ENCODE measurements at places on chromosomes 5 and 9.

GRCh38 chr9:135770203-135770535 lies 68.2 kb downstream of the KCNT1 start:
- no peaks in the 10 kb centered on the region for H3K4me1 ChIP-seq
- no peak overlapping the region for H3K4me3 ChIP-seq
- H3K27ac ChIP-seq: no peak overlapping the region
- no peaks in the 10 kb centered on the region for H3K27me3 ChIP-seq
- H3K36me3 ChIP-seq: no peaks in the 10 kb centered on the region

- H3K27me3 ChIP-seq: no peaks in the 10 kb centered on the region
- no peak overlapping the region for H3K4me3 ChIP-seq
- H3K27ac ChIP-seq: no peak overlapping the region
- H3K4me1 ChIP-seq: no peaks in the 10 kb centered on the region
- H3K36me3 ChIP-seq: no peaks in the 10 kb centered on the region
- DNase-seq: no peak
These were observed 42.7 kb downstream of the CAMK2A start for GRCh38 chr5:150246835-150247234.

DNA sequence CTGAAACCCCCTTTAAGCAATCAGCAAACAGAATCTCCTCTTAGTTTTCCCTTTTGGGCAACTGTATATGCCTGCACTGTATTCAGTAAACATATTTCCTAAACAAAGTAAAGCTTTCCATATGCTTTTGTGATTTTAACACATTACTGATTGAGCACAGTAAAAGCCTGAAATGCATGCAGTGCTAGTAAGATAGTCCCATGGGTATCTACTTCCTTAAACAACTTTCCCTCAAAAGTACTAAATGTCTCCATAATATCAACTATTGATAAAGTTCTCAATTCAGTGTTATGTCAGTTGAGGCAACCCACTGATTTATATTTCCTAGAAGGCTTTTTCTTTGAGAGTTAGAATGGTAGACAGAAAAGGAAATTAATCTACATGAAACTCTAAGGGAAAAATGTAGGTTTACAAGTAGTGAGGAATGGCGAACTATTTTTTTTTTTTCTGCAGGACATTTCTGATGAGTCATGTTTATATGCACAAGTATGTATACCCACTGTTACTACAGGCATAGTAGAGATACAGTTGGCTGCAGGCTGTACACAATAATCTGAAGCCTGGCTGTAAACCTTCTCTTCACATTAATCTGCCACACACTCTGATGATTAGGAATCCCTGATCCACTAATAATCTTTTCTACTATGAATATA lies 31.2 kb upstream of the CEP120 start:
- no peak overlapping the region for H3K4me3 ChIP-seq
- no peak for DNase-seq
- no peaks in the 10 kb centered on the region for H3K36me3 ChIP-seq
- H3K4me1 ChIP-seq: no peaks in the 10 kb centered on the region

DNA sequence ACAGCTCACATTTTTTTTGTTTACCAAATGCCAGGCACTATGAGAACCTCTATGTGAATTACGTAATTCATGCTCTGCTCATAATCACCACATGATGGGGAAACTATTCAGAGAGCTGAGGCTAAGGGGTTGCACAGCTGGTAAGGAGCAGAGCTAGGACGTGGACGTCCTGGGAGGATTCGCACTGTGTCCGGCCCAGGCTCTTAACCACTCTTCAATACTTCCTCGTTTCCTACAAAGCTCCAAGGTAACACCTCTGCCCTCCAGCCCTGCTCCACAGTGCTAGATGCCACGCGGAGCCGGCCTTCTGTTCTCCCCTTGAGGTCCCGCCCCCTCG lies 8.7 kb downstream of the PHF19 start:
- no peak for DNase-seq
- H3K4me1 ChIP-seq: peaks cover 37% of the 10 kb centered on the region
- no peaks in the 10 kb centered on the region for H3K27me3 ChIP-seq
- H3K27ac ChIP-seq: peak overlapping the region; percentile 72

DNA sequence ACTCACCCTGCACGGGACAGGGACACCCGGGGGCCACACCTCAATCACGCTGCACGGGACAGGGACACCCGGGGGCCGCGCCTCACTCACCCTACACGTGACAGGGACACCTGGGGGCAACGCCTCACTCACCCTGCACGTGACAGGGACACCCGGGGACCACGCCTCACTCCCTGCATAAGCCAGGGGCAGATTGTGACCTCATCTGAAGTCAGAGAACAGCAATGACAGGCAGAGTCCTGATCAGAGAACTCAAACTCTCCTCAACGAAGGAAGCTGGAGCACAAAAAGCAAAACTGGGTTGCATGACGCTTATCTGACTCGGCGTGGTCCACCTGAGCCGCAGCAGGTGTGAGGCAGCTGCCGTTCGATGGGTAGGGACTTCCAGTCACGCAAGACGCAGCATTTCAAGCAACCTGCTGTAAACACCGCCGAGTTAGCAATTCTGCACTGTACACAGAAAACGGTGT lies 3.2 kb downstream of the TERT start:
- H3K27ac ChIP-seq: no peak overlapping the region
- DNase-seq: no peak
- no peaks in the 10 kb centered on the region for H3K36me3 ChIP-seq

DNA sequence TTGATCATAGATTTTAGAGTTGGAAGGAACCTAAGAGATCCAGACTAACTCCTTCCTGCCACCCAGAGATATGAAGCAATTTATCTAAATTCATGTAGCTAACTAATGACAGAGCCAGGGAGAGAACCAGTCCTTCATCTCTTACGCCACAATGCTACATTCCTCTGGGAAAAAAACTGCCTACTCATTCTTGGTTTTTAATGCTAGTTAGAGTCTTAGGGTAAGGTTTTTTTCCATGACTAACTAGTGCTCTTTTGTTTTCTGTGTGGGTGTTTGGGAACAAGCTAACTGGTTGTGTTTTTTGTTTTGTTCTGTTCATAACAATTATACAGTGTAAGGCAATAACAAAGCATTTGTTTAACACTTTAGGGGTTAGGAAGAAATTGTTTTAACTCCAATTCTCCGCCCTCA lies 52.4 kb downstream of the SLC44A1 start:
- no peaks in the 10 kb centered on the region for H3K4me1 ChIP-seq
- no peaks in the 10 kb centered on the region for H3K27me3 ChIP-seq
- no peak overlapping the region for H3K27ac ChIP-seq
- H3K4me3 ChIP-seq: no peak overlapping the region
- DNase-seq: no peak
- H3K36me3 ChIP-seq: peaks cover 9% of the 10 kb centered on the region

DNA sequence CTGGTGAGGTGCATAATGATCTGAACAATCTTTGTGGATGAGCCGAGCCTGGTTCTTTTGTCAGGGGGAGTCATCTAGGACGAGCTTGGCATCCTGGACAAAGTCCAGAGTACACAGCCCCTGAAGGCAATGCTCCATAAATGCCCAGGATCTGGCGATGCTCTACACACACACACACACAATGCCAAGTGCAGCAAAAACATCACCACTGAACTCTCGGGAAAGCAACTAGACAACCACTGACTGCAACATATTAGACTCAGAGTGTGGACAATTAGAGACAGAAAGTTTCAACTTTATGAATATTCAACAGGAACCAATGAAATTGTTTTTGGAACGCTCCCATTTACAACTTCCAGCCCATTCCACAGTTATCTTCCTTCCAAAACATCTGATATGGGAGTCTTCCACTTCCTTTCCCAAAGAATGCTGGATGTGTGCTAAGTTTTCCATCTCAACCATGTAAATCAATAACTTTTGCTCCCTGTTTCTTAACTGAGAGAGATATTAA lies 227.6 kb upstream of the ANKRD55 start:
- H3K36me3 ChIP-seq: no peaks in the 10 kb centered on the region
- no peaks in the 10 kb centered on the region for H3K4me1 ChIP-seq
- H3K27me3 ChIP-seq: no peaks in the 10 kb centered on the region
- H3K27ac ChIP-seq: no peak overlapping the region
- no peak for DNase-seq
- no peak overlapping the region for H3K4me3 ChIP-seq

GRCh38 chr9:97348871-97349270 lies 41.4 kb downstream of the CCDC180 start:
- H3K27ac ChIP-seq: no peak overlapping the region
- no peaks in the 10 kb centered on the region for H3K4me1 ChIP-seq
- no peaks in the 10 kb centered on the region for H3K27me3 ChIP-seq

DNA sequence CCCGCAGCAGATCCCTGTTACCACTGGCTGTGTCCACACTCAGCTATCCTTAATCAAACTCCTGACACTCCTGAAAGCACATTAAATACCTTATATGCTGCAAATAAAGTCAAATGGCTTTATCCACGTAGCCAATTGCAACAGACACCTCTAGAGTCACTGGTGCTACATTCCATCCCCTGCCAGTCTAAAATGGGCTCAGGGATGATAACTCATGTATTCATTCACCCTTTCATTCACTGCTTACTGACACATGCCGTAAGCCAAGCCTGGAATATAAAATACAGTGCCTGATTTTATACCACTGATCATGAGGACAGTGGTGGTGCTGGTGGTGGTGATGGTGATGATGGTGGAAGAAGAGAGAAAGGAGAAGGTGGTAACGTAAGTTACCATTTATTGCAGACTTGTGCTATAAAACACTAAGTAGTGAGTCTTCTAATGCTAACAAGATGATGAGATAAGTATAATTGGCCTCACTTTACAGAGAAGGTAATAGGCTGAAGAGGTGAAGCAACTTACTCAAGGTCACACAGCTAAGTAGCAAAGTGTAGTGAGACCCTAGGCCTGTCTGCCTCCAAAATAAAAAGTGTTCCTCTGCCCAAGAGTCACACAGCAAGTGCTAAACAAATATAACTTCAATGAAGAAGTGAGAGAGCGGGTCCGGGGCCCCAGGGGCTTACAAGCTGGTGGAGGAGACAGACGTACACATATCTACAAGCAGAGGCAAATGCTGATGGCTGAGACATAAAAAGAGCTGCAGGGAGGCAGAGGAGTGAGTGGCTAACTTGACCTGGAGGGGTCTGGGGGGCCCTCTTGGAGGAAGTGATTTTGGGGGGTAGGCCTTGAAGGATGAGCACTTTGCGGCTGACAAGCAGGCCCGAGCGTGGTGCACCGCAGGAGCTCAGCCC lies 1.2 kb downstream of the TTLL11 start:
- peak overlapping the region; percentile 69 for H3K4me3 ChIP-seq
- peaks cover 40% of the 10 kb centered on the region for H3K4me1 ChIP-seq
- no peaks in the 10 kb centered on the region for H3K36me3 ChIP-seq
- H3K27ac ChIP-seq: no peak overlapping the region
- no peaks in the 10 kb centered on the region for H3K27me3 ChIP-seq

- no peaks in the 10 kb centered on the region for H3K36me3 ChIP-seq
- H3K4me1 ChIP-seq: no peaks in the 10 kb centered on the region
These were observed 267.2 kb downstream of the RAB3C start for GRCh38 chr5:58849921-58850667.

DNA sequence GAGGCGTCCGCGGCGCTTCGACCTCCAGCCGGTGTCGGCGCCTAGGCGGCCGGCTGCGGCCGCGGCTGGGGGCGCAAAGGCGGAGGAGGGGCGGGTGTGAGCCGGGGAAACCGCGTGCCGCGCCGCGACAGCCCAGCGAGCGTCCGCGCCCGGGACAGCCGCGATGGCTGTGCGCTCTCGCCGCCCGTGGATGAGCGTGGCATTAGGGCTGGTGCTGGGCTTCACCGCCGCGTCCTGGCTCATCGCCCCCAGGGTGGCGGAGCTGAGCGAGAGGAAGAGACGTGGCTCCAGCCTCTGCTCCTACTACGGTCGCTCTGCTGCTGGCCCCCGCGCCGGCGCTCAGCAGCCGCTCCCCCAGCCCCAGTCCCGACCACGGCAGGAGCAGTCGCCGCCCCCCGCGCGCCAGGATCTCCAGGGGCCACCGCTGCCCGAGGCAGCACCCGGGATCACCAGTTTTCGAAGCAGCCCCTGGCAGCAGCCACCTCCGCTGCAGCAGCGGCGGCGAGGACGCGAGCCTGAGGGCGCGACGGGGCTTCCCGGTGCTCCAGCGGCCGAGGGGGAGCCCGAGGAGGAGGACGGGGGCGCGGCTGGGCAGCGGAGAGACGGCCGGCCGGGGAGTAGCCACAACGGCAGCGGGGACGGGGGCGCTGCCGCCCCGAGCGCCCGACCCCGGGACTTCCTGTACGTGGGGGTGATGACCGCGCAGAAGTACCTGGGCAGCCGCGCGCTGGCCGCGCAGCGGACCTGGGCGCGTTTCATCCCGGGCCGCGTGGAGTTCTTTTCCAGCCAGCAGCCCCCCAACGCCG lies 605 bp downstream of the CHSY3 start:
- peaks cover 13% of the 10 kb centered on the region for H3K4me1 ChIP-seq
- H3K4me3 ChIP-seq: no peak overlapping the region
- no peaks in the 10 kb centered on the region for H3K36me3 ChIP-seq
- no peak overlapping the region for H3K27ac ChIP-seq
- no peak for DNase-seq

- H3K4me1 ChIP-seq: no peaks in the 10 kb centered on the region
- peaks cover 75% of the 10 kb centered on the region for H3K36me3 ChIP-seq
- H3K27me3 ChIP-seq: no peaks in the 10 kb centered on the region
These were observed 15.0 kb downstream of the FBXO38 start for GRCh38 chr5:148398698-148399121.

- peaks cover 4% of the 10 kb centered on the region for H3K4me1 ChIP-seq
- no peak overlapping the region for H3K27ac ChIP-seq
- H3K27me3 ChIP-seq: no peaks in the 10 kb centered on the region
- no peak for DNase-seq
- no peak overlapping the region for H3K4me3 ChIP-seq
- peaks cover 75% of the 10 kb centered on the region for H3K36me3 ChIP-seq
These were observed 142.9 kb downstream of the CDK5RAP2 start for GRCh38 chr9:120436983-120437475.

DNA sequence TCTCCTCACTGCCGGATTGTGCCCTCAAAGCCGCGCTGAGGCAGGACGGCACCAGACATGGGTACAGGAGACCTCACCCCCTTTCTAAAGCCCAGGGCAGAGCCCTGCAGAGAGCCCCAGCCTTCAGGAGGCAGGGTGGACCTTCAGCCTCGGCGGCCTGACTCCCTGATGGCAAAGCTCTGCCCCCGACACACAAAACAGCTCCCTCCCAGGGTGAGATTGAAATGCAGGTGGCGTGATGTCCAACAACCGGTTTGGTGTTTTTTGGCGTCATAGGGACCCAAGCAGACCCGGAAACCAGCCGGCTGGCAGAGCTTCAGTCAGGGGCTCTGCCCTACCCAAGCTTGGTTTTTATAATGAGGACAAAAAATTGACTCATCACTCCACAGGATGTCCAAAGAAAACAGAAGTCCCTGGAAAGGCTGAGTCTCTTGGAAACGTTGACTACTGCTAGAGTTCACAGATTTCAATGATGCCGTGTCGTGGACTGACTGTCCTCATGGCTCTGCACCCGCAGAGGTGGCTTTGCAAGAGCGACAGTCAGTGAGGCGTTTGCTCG lies 275.2 kb upstream of the IRX1 start:
- DNase-seq: no peak
- H3K27ac ChIP-seq: no peak overlapping the region
- no peaks in the 10 kb centered on the region for H3K27me3 ChIP-seq
- no peaks in the 10 kb centered on the region for H3K4me1 ChIP-seq
- no peaks in the 10 kb centered on the region for H3K36me3 ChIP-seq
- H3K4me3 ChIP-seq: no peak overlapping the region

GRCh38 chr9:10548348-10548747 lies 64.5 kb downstream of the PTPRD start:
- H3K4me1 ChIP-seq: no peaks in the 10 kb centered on the region
- H3K36me3 ChIP-seq: no peaks in the 10 kb centered on the region
- no peaks in the 10 kb centered on the region for H3K27me3 ChIP-seq
- H3K27ac ChIP-seq: no peak overlapping the region
- DNase-seq: no peak
- no peak overlapping the region for H3K4me3 ChIP-seq
